ENCODE measurements at places on chromosomes 6 and 20. TPM values are rescaled to one million over a fixed set of nuclear protein-coding genes. Genes with fewer than 3 reads are reported as not detected.

DCDC2 gene
- total RNA-seq = not detected

TPBG gene
- total RNA-seq = 41.9 TPM

LIN28B gene
- not detected for total RNA-seq

GSTA3 gene
- not detected for total RNA-seq

TCP11 gene
- total RNA-seq = 0.39 TPM

HLA-DRB5 gene
- not detected for total RNA-seq

All from cardiac ventricle fibroblast (primary cell).